Activated CD4-positive, CD25-positive, alpha-beta regulatory T cell (primary cell): ENCODE measurements at places on chromosomes 13 and 19.

DNA sequence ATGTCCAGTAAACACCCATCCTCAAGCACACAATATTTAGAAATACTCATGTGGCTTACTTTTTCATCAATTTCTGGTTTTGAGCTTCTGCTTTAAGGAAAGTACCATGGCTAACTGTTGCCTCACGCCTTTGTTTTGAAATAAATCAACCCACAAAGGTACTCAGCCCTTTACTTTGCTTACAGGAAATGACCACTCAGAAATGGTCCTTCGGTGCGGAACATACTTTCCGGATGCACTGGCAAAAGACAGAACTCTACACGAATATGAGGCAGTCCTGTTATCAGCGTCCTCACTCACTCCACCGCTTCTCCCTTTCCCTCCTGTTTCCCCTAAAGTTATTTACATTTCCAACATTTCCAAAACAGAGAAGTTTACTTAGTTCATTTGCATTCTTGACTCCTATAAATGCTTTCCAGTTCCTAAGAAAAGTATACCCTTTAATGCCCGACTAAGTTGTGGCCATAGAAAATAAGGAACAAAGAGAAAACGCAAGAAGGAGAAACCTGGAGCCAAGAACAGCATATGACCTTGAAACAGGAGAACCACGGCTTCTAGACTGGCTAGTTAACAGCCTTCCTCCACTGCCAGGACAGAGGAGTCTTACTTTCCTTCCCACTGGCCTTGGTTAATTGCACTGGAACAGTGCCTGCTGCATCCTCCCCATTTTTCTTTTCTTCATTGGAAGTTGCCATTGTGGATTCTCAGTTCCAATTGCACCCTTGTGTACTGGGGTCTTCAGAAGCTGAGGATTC, 10.6 kb downstream of the FPR2 start:
- no peak for DNase-seq

DNA sequence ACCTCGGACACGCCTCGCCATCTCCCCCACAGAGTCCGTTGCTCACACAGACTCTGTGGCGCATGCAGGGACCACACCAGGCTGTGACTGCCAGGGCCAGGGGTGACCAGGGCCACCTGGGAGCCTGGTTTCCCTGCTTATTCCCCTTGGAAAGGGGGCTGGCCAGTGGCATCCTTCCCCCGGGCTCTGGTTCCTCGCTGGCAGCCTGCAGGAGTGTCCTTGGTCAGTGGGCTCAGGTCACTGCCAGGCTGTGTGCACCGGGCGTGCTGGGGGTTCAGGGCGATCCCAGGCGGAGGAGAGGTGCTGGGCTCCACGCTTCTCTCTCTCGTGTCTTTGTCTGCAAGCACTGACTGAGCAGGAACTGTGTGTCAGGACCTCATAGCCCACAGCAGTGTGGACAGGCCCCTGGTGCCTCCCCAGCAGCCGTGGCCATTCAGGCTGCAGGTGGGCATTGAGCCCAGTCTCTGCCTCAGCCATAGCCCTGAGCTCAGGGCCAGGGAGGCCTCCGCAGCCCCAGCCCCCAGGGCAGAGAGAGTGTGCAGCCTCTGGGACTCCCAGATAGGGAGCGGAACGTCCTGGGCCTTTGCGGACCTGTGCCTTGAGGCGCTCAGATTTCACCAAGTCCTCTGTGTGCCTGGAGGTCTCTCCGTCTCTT, 6.5 kb downstream of the PIAS4 start:
- DNase-seq: no peak

DNA sequence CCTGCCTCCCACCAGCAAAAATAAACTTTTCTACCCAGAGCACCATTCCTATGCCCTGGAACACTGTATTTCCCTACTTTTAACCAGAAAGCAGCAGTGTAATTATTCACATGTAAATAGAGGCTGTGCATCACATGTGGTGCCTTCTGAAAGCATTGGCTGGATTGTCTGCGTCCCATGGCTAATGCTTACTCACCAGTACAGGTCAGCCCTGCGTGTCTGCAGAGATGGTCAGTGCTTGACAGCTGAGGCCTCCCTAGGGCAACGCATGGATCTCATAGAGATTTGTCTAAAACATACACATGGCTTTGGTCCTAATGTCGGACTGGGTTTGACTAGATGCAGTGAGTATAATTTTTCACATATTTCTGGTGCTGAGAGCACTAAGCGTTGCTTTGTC, 64.2 kb downstream of the DPY19L3 start:
- DNase-seq: no peak

- no peak for DNase-seq
These were observed 484.0 kb downstream of the MYO16 start for GRCh38 chr13:109113427-109113826.

DNA sequence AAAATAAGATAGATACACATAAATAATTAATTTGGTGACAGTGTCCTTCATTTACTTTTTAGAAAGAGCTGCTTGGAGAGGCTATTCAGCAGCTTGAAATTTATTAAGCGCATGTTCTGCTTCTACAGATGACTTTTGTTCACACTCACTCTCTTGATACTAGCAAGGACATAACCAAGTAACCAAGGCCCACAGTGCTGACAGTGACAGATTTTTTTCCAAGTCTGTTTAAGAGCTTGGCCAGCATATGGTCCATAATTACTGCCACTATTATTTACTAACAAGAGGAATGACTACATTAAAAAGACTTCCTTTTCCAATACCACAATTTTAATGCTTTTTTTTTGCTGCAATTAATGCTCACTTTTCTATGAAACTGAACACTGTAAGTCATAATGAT, 673.7 kb upstream of the MIR17HG start:
- no peak for DNase-seq

DNA sequence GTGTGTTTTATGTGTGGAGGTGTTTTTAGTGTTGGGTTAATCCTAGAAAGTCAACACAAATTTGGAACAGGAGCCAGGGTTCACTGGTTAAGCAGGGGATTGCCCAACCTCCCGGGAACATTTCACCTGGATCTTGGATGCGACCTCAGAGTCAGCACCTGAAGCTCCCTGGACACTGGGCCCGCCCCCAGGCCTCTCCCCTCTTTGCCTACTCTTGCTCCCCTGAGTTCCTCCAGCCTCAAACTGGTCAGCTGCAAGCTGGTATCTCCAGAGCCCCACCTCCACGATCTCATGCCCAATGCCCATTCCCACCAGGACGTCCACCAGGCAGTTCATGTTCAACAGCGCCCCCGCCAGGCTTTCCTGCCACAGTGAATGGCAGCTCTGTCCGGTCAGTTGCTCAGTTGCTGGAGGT, 9.7 kb downstream of the HSD17B14 start:
- DNase-seq: no peak

DNA sequence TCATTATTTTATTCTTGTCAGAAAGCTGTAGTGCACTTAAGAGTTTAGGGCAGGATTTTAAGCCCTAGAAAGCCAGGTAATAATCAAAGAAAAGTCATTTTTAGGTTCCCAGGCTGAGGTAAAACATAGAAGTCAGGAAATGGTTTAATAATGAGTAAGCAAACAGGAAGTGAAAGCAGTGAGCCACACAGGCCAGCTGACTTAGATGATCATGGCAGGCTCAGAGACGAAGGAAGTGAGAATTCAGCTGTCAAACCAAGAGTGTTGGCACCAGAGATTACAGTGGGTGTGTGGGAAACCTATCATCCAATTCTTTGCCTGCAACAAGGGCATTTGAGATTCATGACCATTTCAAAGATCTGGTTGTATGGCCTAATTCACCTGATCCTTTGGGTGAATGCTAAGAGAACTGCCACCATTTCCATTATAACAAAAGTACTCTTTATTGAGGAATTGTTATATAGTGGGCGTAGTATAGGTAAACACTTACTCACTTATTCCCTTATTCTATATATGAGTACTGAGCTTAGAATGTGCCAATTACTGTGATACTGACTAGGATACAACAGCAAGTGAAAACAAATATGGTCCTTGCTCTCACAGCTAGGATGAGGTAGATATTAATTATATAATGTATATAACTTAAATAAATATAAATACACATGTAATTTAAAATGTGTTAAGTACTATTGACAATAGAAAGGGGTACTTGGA, 103.7 kb upstream of the EDNRB start:
- DNase-seq: no peak

GRCh38 chr19:18675779-18676178, 7.7 kb upstream of the CRTC1 start:
- DNase-seq: no peak

GRCh38 chr13:99381766-99382165, 74.6 kb upstream of the GPR183 start:
- DNase-seq: no peak
